GM12892 (cell line): ENCODE measurements at places on chromosomes 4 and X.

DNA sequence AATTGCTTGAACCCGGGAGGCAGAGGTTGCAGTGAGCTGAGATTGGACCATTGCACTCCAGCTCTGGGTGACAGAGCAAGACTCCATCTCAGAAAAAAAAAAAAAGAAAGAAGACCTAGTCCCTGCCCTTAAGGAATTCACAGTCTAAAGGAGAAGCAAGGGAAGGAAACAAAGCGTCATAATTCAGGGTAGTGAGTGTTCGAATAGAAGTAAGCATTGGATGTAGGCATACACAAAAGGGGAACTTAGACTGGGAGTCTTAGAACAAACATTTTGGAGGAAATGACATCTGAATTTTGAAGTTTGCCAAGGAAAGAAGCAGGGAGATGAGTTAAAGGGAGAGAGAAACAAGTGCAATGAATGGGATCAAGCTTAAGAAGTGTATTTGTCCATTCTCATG is 32.4 kb downstream of the PPM1K start:
- DNase-seq: no peak

- DNase-seq: no peak
Observed at GRCh38 chr4:167274351-167274750, 40.1 kb upstream of the SPOCK3 start.

GRCh38 chr4:56535915-56536314 is 30.3 kb downstream of the ARL9 start:
- DNase-seq: no peak

- no peak for DNase-seq
Observed at GRCh38 chrX:87571964-87572363, 54.4 kb downstream of the KLHL4 start.

DNA sequence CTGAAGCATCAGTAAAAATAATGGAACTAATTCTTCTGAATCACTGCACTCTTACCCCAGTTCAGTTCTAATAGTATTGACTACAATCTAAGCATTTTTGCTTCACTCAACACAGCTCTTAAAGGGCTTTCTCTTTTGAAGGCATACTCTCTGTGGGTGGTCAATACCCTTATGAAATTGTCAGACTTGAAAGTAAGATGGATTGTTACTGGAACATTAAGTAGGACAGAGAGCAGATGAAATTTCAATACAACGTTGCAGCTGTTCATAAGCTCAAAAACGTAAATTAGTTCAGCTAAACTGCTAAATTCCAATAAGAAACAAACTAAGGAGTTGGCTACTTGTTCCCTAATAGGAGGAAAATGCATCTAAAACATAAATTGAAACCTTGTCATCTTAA is 352.3 kb upstream of the TENM3 start:
- DNase-seq: no peak

- DNase-seq: no peak
Observed at GRCh38 chr4:127124919-127125318, 507.8 kb upstream of the INTU start.
